ENCODE measurements at places on chromosomes 6 and 20. TPM values are rescaled to one million over a fixed set of nuclear protein-coding genes. Genes with fewer than 3 reads are reported as not detected.

DNA sequence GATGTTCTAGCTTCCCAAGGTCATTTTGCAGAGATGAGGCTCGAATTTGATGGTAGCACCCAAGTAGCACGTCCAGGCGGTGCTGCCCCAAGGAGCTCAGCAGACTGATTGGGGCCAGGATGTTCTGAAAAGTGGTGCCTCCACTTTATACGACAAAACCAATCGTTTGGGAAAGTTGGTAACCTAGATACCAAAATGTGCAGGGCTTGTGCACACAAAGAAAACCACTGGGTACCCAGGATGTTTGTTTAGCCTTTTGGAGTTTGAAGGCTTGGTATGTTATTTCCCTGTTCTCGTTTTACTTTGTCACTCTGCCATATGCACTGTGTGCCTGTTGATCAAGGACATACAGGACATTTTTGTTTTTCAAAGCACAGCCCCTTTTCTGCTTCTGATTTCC is 40.7 kb upstream of the PBOV1 start:
- DNase-seq = no peak

The SMPDL3A gene
- polyA plus RNA-seq = 29.6 TPM

The NPBWR2 gene
- polyA plus RNA-seq = not detected

GRCh38 chr20:34945315-34946077 is 10.1 kb downstream of the GSS start:
- DNase-seq = no peak

The VNN1 gene
- not detected for polyA plus RNA-seq

- no peak for DNase-seq
Observed at GRCh38 chr6:130376936-130377335, 11.1 kb downstream of the TMEM200A start.

- no peak for DNase-seq
Observed at GRCh38 chr6:135269481-135269891, 88.4 kb downstream of the MYB start.

DNA sequence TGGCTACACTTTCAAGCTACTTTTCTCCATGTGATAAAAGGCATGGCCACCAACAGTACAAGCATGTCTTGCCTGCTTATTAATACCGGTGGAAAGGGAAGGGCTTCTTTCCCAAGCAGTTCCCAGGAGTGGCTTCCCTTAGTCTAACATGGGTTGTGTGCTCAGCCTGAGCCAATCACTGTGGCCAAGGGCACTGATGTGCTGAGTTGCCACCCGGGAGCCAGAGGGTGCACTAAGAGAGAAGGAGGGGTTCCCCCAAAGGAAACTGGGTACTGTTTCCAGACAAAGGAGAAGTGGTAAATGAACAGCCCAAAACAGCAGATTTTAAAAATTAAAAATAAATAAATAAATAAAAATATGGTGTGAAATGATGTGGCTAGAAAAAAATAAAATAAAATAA is 68.5 kb downstream of the BANF2 start:
- DNase-seq = no peak

The CNKSR3 gene
- polyA plus RNA-seq = 16.4 TPM

DNA sequence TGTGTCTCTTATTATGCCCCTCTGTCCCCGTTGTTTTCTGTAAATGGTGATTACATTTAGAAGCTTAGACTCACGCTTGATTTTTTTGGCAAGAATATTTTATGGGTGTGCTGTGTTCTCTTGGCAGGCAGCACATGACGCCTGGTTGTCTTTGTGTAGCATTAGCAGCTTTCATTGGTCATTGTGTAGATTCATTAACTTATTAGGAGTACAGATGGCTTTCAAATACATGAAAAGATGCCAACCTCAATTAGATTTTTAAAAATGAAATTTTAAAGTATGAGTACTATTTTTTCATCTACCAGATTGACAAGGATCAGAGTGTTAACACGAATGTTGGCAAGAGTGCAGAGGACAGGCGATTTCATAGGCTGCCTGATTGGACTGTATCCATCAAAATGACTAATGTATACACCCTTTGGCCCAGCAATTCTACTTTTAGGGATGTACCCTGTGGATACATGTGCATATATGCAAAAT is 15.2 kb downstream of the COX4I2 start:
- DNase-seq = peak; percentile 41

The DBNDD2 gene
- polyA plus RNA-seq = not detected

DNA sequence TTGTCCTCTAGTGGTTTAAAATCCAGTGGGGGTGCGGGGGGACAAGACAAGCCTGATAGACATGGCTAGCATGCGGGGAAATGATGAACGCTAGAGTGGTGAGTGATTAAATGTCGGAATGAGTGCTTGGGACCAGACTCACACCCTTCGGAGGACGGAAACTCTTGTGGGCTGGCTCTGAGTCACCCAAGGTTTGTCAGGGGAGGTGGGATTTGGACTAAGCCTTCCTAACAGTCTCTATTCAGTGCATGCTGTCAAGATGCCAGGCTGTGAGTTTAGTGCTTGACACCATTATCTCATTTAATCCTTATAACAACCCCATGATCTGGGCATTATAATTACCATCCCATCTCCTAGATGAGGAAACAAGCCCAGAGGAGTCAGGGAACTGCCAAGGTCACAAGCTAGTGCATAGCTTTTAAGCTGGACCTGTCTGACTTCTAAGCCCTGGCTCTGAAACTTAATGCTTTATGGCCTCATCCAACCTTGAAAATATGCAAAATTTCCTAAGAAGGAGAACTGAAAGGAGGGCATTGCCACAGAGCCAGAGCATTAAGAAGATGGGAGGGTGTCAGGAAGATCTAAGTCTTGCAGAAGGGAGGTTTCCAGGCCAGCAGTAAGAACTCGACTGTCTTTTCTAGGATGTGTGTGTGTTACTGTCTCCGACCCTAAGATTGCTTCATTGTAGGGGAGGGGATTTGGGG is 168.7 kb upstream of the LRFN2 start:
- DNase-seq = no peak

The TRIM15 gene
- polyA plus RNA-seq = not detected

Data from muscle of arm (tissue), 14 donors.